ENCODE measurements at places on chromosomes 13 and 19.

DNA sequence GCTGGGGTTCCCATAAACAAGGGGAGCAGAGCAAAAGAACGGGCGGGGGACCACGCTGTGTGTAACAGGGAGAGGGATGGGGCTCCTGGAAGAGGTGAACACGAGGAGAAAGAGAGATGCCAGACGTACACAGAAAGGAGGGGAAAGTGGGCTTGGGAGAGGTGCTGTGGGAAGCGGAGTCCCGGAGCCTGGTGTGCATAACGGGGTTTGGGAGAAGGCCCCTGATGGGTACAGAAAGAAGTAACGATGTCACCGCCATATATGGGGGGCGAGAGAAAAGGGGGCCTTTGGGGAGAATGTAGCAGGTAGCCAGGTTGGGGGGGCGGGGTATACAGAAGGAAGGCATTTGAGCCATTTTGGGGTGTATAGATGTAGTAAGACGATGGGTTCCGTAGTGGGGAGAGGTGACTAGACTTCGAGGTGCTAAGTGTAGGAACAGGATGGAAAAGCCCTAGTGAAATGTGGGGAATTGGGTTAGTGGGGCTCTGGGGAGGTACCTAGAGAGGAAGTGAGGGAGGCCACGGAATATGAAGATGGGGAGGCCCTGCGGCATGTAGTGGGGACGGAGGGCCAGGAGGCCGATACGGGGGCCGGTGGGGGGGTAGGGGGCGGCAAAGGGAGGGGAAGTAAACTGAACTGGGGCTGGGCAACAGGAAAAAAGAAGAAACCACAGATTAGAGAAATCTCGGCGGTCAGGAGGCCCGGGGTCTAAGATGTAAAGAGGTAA is 787 bp downstream of the ZNF580 start:
- no peak for DNase-seq

- DNase-seq, result no peak
Measured at GRCh38 chr19:47315125-47315821, 5.6 kb downstream of the C5AR1 start.

DNA sequence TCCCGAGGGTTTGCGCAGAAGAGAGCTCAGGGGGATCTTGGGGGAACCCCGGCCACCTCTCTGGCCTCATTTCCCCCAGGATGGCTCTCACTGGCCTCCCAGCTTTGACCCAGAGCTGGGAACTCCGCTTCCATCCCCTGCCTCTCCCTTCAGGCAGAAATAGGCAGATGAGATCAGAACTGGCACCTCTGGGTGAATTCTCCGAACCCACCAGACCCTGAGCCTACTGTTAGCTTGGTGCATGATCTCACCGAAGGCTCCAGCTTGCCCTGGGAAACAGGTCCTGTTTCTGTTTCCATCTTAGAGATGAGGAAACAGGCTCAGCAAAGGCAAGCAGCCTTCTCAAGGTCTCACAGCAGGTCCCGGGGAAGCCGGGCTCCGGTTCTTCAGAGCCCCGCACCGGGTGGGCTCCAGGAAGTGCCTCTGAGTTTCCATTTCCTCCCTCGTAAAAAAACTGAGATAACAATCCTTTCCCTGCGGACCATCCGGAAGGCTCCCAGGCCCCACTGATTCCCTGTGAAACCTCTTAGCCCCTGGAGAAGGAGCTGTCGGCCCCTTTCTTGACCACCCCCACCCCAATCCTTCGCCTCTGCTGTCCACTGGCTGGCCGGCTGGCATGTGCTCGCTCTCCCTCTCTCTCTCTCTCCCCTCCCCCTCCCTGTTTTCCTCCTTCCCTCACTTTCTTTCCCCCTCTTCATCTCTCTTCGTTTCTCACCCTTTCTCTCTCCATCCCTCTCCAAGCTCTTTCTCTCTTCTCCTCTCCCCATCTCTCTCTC is 2.1 kb downstream of the NECTIN2 start:
- DNase-seq, result no peak

GRCh38 chr19:50910722-50911121 is 473 bp downstream of the KLK4 start:
- no peak for DNase-seq

- DNase-seq, result peak; percentile 16
Measured at GRCh38 chr19:2391118-2391725, 31.2 kb downstream of the TMPRSS9 start.

- DNase-seq, result no peak
Measured at GRCh38 chr13:109899316-109899715, 112.9 kb upstream of the IRS2 start.

- no peak for DNase-seq
Measured at GRCh38 chr13:112907286-112907685, 61.7 kb upstream of the MCF2L start.

DNA sequence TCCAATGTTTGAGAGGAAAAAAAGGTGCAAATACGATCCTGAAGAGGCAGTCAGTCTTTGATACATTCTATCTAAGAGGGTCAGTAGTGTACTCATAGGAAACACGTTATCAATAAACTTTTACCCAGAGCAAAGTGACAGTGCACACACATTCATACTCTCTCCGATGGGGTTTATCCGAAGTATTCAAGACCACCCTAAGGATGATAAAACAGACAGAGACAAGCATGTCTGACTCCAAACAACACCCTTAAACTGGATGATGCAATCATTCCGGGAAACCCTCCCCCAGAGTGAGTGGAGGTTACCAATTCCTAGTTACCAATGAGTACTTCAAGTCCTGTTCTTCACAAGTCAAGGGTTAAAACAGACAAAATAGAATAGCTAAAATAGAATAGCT is 79.1 kb downstream of the DNAJC3 start:
- no peak for DNase-seq

GRCh38 chr13:113397608-113398425 is 33.9 kb upstream of the GRTP1 start:
- no peak for DNase-seq

GRCh38 chr13:31045286-31046081 is 113.0 kb downstream of the TEX26 start:
- DNase-seq, result peak; percentile 56

DNA sequence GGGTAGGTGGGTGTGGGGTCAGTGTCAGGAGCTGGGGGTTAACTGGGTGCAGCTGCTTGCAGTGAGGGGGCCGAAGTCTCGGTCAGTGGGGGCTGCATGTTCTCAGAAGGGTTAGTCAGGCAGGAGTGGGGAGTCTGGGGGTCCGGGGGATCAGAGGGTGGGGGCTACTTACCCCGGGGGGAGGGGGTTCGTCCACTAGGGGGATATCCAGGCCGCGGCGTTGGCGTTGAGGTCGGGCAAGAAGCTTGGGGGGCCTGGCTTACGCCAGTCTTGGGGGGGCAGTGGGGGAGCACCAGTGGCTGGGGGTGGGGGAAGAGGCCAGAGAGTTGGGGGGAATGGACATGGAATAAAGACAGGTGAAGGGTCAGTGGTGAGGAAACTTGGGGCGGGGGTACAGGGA is 9.1 kb downstream of the KCNC3 start:
- DNase-seq, result no peak

GRCh38 chr13:29532116-29532515 is 63.4 kb downstream of the SLC7A1 start:
- no peak for DNase-seq

DNA sequence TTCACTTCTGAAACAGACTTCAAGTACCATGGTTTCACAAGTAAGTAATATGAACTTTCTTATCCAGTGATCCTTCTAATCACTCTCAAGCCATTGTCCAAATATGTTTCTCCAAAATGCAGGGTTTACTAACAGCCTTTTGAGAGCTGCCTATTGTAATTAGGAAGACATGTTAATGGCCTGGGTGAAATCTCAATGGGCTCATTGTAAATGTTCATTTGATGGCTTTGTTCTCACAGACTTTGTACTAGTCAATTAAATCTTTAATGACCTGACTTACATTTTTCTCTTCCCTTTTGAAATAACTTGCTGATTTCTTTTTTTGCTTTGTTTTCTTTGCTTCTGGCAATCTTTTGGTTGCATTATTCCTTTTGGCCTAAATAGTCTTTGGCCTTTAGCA is 444.8 kb downstream of the LIG4 start:
- DNase-seq, result no peak

DNA sequence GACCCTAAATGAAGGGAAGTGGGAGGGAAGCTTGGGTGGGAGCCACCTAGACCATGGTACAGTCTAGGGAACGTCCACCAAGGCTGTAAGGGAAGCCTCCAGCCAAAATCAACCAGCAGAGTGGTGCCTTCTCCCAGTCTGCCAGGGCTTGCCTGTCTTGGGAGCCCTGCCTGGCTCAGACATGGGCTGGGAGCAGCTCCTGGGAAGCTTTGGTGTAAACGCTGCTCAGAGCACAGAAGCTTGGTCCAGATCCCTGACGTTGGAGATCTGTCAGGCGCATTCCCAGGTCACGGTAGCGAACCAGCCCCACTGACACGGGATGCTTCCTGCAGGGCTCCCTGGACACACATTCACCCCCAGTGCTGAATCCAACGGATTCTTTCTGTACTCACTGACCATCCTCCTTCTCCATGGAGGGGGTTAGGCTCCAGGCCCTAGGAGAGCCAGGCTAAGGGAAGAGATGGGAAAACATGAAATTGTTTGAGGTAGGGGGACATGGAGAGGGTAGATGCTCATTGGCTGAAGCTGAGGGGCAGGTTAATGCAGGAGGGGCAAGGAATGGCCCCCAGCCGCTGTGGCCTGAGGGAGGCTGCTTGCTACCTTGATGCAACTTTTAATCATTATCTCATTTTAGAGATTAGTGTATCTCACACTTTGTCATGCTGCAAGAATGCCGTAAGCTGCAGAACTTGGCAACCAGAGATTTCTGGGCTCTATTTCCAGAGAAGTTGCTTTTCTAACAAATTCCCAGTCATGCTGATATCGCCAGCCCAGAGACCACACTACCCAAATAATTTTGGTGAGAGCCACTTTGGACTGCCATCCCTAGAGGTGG is 195.8 kb downstream of the UQCRFS1 start:
- no peak for DNase-seq

DNA sequence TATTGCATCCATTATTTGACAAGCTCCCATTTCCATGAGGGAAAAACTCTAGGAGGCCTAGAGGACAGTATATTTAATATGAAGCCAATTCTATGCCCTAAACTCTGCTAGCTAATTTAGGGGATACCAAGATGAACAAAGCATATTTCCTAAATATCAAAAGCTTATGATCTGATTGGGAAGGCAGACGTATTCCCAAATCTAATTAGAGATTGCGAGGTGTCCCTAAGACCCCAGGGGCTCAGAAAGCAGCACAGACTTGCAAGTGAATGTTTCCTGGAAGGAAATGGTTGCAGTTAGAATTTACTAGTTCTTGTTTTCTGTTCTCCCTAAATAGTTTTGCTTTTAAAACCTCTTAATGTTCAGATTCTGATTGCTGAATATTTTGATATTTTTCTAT is 30.7 kb downstream of the NDFIP2 start:
- no peak for DNase-seq
